ENCODE measurements at places on chromosomes 12 and 14.

DNA sequence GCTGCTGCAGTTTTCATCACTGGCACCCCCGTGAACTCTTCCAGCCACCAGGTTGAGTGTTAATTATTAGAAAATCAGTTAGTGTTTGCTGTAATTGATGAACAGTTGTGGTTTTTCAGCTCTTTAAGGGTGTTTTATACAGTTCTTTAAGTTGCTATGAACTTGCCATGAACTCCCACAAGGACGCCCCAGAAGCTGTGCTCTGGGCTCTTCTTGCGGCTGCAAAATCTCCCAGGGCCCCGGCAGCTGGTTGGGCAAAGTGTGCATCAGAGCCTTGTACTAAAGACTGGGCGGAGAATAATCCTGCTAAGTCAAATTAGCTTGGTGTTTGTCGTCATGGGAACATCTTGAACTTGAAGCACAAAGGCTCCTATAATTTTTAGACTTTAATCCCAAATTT lies 82.2 kb downstream of the EML1 start:
- DNase-seq = no peak

GRCh38 chr12:26987634-26988424 lies 26.4 kb downstream of the TM7SF3 start:
- DNase-seq = no peak

DNA sequence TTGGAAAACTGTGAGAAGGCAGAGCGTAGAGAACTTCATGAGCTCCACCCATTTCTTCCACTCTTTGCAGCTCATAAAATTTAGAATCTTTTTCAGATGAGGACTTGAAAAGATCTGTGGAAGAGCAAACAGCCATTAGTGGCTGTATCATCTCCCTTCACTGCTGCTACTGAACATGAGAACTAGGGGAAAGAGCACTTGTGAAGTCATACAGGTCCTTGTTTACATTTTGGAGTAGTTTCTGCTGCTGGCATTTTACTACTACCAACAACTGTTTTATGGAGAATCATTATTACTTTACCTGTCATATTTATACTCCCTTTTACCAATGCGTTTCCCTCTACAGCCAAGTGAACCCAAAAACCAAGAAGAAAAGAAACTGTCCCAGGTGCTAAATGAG lies 41.0 kb downstream of the RPGRIP1 start:
- no peak for DNase-seq

GRCh38 chr12:17357396-17357795 lies 732.6 kb downstream of the RERGL start:
- no peak for DNase-seq

- no peak for DNase-seq
These were observed 594.0 kb downstream of the KCNH5 start for GRCh38 chr14:62451221-62451620.

DNA sequence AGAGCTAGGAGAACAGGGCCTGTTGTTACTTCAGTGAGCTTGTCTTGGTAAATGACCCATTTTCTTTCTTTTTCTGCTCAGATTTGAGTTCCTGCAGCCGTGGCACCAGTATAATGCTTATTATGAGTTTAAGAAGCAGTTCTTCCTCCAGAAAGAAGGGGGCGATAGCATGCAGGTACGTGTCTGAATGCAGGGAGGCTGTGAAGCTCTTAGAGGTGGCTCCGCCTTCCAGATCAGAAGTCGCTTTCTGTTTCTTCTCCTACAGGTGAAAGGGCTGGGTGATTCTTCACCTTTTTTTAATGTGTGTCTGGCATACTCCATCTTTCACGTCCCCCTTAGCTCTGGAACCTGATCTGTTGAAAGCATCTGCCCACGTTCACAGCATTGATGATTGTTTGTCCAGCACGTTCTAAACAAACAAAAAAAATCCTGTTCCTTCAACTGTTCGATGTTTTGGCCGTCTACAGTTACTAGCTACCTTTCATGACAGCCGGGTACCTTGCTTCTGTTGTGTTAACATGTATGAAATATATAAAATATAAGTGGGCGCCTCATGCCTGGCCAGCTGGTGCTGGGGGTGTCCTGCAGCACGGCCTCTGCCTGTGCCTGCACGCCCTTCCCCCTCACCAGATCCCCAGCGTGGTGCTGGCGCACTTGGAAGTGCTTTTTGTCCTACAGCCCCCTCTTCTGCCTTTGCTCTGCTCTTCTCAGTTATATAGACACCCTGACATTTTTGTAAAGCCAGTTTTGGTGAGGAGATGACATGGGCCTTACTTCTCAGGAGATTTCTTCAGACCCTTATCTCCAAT lies 44.6 kb downstream of the SFSWAP start:
- DNase-seq = peak; percentile 14

- DNase-seq = no peak
These were observed 8.4 kb upstream of the LRTM2 start for GRCh38 chr12:1811948-1812291.

DNA sequence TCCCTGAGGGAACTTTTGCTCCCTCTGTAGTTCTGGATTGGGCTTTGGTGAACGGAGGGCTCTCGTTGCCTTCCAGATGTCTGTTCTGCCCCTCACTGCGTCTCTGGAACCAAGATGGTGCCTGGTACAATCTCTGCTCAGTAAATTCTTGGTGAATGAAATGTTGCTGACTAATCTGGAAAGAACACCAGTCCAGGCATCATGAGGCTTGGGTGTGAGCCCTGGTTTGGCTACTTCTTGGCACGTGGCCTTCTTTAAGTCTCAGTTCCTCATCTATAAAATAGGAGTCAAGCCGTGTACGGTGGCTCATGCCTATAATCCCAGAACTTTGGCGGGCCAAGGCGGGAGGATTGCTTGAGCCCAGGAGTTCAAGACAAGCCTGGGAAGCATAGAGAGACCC lies 4.3 kb downstream of the HHIPL1 start:
- no peak for DNase-seq

DNA sequence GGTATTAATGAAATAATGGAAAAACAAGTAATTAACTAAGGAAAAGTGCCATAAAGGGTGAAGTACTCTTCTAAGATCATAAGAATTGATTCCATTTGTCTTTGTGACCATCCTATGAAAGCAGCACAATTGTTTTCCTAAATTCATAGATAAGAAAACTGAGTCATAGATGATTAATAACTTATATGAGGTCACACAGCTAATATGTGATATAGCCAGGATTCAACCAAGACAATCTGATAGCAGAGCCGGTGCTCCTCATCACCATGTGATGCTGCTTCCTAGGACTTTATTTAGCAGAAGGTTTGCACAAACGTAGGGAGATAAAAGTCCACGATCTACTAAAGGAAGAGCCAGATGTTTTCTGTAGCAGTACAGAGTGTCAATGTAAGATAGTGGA lies 181.5 kb upstream of the SYT1 start:
- no peak for DNase-seq

DNA sequence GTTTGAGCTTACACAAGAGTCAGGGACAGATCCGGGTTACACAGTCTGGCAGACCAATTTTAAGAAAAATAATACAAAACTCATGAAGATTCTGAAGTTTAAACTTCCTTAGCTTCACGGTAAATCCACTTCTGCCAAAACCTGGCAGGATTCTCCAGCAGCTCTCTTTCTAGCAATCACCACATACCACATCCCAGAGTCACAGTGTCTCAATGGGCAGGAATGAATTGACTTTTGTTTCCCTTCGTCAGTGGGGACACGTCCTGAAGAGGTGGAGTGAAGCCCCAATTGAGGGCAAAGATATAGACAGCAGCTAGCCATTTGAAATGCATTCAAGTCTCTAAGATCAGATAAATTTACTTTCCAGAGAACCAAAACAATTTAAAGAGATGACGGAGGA lies 117.1 kb upstream of the ARHGAP5 start:
- no peak for DNase-seq

GRCh38 chr12:82645414-82645813 lies 41.3 kb upstream of the TMTC2 start:
- DNase-seq = no peak
